ENCODE measurements at places on chromosomes 12 and 14.

DNA sequence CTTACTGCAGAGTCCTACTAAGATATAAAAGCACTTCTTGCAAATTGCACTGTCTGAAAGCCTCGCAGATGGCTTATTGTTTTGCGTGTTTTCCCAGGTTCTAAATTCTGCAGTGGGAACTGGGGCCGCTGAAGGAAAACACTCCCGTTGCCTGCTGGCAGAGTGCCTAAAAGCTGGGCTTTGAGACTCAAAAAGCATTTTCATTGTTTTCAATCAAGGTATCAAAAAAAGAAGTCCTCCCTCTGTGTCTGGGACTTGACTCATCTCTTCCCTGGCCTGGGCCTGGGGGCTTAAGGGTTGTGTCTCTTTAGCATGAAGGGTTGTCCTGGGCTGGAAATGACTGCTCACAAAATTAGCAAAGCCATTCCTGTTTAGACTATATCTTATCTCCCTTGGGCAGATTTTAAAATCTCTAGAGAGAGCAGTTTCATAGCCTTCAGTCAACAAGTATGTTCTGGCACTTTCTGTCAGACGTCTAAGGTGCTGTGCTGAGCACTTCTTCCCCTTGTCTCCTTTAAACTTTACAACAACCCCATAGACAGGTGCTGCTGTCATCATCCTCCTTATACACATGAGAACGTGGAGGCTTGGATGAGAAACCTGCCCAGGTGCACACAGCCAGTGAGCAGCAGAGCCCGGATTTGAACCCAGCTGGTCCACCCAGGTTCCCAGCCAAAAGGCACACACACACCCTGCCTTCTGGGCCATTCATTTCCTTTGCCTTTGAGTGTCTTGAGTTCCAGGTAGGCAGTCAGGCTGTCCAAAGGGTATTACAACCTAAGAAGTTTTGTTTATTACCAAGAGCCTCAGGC lies 31.1 kb downstream of the ELK3 start:
- DNase-seq, result peak; percentile 88

DNA sequence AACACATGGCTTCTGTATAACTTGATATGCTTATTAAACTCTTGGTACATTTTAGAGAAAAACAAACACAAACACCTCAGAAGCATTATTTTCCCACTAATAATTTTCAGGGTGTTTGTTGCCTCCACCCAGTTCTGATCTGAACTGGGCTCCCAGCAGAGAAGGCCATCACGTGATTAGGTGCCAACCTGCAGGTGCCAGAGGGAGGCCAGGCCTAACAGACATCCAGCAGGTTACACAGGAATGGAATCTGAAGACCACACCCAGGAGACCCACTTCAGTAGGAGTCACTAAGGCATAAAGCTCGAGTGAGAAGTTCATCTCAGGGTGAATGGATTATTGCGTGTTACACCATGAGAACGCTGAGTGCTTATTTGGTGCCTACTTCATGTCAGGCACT lies 8.9 kb downstream of the SLC6A12 start:
- DNase-seq, result no peak

DNA sequence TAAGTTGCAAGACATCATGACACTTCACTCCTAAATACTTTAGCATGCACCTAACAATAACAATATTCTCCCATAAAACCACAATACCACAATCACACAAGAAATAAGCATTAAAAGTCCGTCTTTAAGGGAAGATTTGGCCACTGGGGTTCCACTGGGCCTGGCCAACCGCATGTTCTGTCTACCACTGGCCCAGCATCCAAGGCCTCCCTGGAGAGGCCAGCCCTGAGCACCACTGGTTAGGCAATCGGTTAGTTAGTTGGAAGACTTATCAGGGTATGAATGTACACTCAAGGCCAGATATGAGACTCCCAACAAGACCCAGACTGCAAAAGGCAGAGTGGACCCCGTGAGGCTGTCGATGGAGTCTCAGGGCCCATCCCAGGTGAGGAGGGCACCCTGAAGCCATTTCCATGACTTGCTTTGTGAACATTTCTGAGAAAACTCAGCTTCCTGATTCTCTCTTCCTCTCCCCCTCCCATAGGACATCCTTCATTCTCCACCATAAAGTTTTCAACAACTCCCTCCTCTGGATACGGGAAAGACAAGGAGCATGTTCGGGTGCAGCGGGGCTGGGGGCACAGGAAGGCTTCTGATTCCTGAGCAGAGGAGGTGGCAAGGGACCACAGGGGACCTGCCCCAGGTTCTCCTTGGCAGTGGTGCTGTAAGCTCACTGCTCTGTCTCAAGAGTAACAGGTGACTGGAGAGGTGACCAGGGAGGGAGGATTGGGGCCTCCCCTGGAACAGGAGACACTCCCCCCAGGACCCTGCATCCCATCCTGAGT lies 5.9 kb downstream of the PXN start:
- no peak for DNase-seq

DNA sequence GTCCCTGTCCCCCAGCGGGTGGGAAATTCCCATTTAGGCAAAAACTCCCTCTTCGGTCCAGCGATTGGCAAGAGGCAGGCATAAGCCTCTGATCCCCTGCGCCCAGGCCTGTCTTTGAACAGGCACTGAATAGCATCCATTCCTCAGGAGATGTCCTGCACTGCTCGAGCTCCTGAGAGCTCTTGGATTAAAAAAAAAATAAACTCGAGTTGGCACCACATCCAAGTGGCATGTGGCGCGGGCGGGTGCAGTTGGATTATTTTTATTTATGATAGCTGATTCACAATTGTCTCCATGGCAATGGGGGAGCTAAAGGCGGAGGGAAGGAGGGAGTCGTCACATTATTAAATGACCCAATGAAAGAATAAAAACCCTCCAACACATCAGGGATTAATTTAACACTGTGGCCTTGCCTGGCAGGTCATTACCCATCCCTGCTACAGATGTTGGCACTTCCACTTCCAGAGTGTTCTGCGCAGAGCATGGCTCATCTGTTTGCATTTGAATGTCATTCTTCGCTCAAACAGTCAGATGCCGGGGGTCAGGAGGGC lies 207.2 kb downstream of the AACS start:
- no peak for DNase-seq

DNA sequence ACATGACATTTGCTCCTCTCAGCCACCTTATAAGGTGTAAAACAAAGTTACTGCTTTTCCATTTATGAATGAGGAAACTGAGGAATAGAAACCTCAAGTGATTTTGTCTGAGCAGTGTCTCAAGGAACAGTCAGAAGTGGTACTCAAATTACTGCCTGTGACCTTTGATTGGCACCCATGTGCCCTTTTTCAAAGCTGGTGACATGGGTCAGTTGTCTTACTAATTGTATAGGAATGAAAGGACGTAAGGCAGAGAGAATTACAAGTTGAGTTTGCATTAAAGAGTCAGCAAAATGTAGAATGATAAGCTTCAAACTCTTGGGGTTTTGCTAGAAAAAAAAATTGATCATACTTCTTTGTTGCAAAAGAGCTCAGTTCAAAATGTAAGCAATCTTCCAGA lies 129.1 kb downstream of the GTF2A1 start:
- no peak for DNase-seq
